ENCODE measurements at places on chromosomes 3 and 15.

DNA sequence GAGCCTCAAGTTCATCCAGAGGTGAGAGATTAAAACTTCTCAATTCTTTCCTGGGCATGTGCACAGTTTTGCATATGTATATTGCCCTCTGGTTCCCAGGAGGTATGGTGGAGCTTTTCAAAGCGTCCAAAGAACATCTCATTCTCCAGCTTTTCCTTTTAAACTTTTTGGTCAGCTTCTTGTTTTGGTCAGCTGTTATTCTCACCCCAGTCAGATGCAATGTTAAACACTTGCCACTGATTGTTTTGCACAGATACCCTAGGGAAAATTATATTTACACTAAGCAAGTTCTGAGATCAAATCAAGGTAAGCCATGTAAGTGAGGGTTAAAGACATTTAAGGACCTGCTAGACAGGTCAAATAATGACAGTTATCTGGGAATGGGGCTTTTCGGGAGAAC is 261.3 kb downstream of the EDEM1 start:
- no peak for DNase-seq

DNA sequence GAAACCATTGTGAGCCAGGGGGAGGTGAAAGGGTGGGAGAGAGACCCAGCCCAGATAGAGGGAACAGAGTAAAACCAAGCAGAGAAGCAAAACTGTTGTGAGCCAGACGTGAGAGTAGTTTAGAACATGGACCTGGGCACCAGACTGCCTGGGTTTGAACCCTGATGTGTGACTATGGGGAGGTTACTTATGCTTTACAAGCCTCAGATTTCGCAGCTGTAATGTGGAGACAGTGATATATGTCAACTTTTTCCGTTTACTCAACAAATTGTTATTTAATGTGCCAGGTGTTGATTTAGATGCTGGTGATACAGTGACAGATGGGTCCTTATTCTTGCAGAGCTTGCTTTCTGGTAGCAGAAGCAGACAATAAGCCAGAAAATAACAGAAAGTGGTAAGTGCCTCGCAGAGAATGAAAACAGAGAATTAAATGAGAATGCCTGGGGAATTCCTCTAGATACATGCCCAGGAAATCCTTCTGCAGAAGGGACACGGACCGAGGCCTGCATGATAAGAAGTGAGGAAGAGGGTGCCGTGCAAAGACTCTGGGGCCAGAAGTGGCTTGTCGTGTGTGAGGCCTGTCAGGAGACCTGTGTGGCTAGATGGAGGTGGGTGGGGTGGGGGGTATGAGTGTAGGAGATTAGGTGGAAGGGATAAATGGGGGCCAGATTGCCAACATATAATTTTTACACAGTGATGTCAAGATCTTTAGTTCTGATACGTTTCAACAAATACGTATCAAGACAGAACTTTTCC is 15.0 kb downstream of the KAT2B start:
- DNase-seq: no peak

DNA sequence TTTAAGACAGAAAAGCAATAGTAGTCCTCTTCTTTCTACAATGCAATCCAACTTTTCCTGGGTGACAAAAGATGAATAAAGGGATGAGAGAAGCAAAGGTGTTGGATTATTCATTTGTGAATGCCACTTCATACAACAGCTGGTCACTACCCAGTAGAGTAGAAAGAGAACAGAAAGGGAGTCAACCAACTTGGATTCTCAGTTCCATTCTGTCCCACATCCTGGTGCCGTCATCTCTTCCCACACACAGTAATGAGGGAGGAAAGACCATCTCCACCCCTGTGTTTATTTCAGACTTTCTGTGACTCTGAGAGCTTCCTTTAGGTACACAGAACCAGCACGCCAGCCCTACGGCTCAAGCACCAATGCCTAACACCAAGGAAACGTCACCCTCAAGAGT is 71.0 kb downstream of the FOXP1 start:
- DNase-seq: no peak

GRCh38 chr3:9915254-9916141 is 1.4 kb upstream of the IL17RC start:
- DNase-seq: peak; percentile 67

GRCh38 chr3:34260271-34261000 is 462.0 kb downstream of the PDCD6IP start:
- DNase-seq: peak; percentile 81

DNA sequence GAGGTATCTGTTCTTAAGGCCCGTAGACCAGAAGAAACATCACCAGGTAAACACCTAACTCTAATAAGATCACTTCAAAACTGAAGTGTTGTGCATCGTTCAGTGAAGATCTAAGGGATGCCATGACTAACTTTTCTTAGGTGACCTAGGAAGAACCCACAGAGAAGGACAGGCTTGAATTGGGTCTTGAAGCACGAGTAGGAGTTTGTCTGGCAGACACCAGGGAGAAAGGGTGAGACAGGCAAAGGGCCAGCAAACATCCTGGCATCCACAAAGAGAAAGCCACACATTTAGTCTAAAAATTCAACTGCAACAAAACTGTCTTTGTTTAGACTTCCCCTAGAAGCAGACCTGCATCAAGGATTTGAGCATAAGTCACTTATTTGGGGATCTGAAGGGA is 15.5 kb upstream of the CMTM8 start:
- no peak for DNase-seq

- peak; percentile 32 for DNase-seq
Measured at GRCh38 chr15:29621616-29622015, 200.7 kb downstream of the TJP1 start.

DNA sequence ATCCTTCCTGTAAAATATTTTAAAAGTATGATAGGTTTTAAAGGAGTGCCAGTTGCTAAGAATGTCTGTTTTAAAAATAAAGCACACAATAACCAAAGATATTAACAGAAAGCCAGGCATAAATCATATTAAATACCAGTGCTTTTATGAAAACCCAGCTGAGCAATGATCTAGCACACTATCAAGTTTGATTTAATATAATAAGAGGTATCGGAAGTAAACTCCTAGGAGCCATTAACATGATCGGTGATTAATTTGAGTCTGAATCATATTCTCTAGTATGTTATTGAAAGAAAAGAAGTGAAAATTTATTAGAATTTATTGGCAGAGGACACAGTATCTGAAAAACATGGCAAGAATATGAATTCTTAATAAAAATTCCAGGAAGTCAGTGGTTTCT is 91.7 kb downstream of the SPATA16 start:
- no peak for DNase-seq

- DNase-seq: no peak
Measured at GRCh38 chr3:33717616-33717865, 513 bp downstream of the CLASP2 start.

DNA sequence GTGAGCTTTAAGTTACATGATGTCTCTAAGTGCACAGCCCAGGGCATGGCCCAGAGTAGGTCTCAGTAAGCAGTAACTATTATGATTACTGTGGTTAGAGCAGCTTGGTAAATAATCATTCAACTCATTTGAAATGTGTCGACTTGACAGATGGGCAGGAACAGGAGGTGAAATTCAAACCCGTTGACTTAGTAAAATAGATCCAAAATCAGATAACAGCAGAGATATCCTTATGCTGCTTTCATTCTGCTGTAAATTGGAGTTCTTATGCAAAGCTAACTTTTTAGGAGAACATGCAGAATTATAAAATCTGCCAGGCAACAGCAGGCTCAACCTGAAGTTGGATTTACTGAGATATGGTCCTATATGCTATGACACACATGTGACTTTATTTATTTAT is 118.7 kb upstream of the KLHL25 start:
- no peak for DNase-seq

DNA sequence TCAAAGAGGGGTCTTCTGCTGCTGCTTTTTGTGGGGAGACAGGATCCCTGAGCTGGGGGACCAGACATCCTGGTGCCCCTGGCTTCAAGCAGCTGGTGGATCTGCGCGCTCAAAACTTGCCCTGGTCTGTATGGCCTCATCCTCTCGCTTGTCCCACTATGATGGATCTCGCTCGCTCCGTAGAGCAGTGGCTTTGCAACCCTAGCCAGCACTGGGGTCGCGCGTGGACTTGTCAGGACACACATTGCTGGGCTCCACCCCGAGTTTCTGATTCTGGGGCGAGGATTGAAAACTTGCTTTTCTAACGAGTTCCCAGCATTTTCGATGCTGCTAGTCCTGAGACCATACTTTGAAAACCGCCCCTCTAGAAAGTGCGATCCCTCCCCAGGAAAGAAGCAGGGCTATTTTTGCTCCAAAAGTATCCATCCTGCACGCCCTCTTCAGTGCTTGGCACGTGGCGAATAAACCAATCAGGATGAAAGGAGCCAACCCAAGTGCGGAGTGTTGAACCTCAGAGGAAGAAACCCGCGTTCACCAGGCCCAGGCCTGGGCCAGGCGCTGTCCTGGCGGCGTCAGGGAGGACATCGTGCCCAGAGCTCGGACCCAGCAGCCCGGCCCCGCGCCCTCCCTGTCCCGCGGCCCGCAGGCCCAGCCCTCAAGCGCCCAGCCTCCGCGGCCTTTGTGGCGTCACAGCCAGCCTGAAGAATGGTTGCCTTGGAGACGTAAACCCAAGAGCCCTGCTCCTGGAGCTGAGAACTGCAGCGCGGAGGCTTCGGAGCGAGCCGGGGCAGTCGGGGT is at the start of gene CFAP100:
TSS of gene CFAP100 (plus strand) at position 731 of the 798 bp plus-strand sequence. CDS start 1,092 bp downstream, outside the sequence.
- peak; percentile 46 for DNase-seq

DNA sequence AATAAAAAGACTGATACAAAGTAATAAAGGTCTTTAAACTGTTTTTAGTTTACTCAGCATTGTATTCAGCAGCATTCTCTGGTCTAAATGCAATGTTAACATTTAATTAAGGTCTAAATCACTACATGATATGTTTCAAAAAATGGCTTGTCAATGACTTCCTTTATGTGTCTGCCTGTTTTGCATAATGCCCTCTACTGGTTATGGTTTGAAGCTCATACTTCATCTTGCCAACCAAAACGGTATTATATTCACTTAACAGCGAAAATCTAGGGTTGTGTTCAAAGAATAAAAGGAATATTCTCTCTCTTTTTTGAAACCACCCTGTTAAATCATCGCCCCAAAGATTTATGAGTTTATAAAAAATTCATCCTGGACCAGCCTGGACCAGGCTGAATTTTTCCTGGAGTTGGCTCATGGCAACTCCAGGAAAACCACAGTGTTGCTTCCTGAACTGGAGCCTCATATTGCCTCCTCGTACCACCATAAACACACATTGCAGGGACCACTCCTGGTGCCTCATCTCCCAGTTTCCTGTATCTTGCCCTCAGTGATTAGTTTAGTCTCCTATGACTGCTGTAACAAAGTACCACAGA is 6.7 kb upstream of the NCEH1 start:
- peak; percentile 28 for DNase-seq

- no peak for DNase-seq
Measured at GRCh38 chr3:30269751-30270445, 336.5 kb upstream of the TGFBR2 start.

- no peak for DNase-seq
Measured at GRCh38 chr15:77311618-77312398, 108.1 kb downstream of the PEAK1 start.

- peak; percentile 78 for DNase-seq
Measured at GRCh38 chr3:37907906-37908305, 46.2 kb downstream of the CTDSPL start.

GRCh38 chr3:29153811-29154210 is 127.1 kb upstream of the RBMS3 start:
- no peak for DNase-seq

GRCh38 chr3:31047673-31048072 is 153.2 kb upstream of the GADL1 start:
- DNase-seq: no peak

- no peak for DNase-seq
Measured at GRCh38 chr3:27302891-27303290, 66.3 kb downstream of the NEK10 start.

GRCh38 chr3:180189310-180189648 is 152.5 kb upstream of the PEX5L start:
- no peak for DNase-seq

- DNase-seq: no peak
Measured at GRCh38 chr15:94203306-94203705, 28.1 kb upstream of the MCTP2 start.

GRCh38 chr15:61634837-61635236 is 405.7 kb upstream of the RORA start:
- DNase-seq: no peak

GRCh38 chr3:99934975-99935797 is 117.5 kb downstream of the CMSS1 start:
- DNase-seq: peak; percentile 58

- peak; percentile 82 for DNase-seq
Measured at GRCh38 chr3:39038165-39038564, 13.6 kb downstream of the SCN11A start.

Data from choroid plexus epithelial cell (primary cell).